ENCODE measurements at places on chromosomes 2 and 18.

DNA sequence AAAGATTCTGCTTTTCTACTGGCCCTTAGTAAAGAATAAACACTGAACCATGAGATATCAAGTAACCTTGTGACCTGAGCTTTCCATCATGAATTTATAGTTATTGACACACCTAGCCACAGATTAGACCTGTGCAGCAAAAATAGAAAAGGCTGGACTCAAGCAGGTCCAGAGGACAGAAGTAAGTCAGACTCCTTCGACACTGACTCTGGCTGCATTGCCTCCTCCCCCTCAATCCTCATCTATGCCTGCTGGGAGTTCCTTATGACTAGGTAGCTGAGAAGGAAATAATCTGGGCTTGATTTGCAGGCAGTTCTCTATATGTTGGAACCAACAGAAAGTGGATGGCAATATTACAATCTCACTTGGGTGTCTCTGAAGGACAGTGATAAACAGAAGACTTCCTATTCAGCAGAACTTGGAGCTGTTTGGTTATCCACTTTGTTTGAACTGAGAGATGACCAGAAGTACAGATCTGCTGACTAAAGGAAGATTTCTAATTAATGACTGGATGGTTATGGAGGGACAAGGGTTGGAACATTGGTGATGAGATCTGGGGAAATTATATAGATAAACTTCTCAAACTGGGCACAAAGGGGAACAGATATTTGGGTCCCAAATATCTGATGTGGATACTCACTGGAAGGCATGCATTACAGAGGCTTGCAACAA is 39.4 kb downstream of the ARID5A start:
- no peak for DNase-seq

DNA sequence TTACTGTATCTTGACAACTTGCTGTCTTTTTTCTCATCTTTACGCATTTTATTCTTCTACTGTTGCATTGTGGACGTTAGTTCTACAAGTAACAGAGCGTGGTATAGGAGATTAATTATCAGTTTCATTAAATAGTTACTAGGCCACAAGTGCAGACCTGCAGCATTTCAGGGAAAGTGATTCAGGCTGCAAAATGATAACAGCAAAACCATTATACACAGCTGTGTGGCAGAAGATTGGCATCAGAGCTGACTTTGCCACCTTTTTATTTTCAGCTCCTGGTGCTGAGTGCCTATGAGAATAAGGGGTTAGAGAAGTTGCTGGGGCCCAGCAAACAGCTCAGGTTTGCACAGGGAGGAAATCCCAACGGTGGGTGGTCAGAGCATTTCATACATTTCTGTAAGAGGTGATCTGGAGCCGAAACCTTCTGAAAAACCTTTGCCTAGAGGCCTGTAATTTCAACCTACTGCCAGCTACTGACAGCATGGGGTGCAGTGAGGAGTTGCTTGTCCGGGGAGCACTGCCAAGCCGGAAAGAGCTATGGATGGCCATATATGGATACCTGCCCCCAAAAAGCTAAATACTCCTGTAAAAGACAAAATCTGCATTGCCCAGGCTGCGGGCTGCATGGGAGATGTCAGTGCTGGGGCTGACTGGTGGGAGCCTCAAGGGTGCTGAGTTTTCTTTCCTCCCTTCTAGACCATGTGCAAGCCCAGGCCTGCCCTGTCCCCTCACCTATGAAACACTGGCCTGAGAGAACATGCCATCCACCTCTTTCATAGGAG is 2.7 kb upstream of the CCBE1 start:
- DNase-seq, result no peak

DNA sequence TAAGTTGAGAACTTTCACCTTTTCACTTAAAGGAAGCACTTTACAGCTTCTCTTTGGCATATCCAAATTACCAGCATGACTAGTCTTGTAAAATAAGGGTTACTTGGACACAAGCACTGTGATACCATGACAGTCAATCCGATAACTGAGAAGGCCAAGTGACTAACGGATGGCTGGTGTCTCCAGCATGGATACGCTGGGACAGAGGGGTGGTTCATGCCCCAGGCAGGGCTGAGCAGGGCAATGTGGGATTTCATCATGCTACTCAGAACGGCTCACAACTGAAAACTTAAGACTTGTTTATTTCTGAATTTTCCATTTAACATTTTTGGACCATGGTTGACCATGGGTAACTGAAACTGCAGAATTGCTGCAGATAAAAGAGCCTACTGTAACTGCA is 43.1 kb upstream of the GPR155 start:
- no peak for DNase-seq

DNA sequence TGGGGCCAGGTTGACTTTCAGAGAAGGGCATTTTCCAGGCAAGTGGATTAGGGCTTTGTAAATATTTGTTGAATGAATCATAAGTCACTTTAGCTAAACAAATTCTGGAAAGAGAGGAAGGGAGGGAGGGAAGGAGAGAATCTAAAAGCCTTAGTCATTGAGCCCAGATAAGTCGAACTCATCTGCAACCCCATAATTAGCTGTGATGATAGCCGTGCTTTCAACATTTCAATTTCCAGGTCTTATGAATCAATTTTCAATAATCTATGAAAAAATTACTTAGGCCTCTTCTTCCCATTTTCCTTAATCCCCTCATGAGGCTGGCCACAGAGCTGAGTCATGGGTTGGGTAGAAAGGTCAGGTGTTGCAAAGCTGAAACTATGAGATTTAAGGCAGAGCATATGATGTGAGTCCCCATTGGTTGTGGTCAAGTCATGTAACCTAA is 111.9 kb upstream of the MAPRE2 start:
- DNase-seq, result no peak

DNA sequence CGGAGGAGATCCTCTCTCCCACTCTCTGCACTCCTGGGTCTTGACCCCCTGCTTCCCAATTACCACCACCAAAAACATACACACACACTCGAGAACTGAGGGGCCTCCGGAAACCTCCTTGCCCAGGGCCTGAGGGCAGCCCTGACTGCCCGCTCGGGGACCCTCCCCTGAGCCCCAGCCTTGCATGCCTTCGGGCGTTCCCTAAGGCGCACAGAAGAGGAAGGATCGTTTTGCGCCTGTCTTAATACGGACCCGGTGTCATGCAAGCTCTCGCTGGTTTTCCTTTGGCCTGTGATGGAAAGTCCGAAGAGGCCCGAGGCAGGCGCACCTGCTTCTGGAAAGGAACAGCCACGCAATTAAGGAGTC is 19.8 kb downstream of the POU3F3 start:
- no peak for DNase-seq

DNA sequence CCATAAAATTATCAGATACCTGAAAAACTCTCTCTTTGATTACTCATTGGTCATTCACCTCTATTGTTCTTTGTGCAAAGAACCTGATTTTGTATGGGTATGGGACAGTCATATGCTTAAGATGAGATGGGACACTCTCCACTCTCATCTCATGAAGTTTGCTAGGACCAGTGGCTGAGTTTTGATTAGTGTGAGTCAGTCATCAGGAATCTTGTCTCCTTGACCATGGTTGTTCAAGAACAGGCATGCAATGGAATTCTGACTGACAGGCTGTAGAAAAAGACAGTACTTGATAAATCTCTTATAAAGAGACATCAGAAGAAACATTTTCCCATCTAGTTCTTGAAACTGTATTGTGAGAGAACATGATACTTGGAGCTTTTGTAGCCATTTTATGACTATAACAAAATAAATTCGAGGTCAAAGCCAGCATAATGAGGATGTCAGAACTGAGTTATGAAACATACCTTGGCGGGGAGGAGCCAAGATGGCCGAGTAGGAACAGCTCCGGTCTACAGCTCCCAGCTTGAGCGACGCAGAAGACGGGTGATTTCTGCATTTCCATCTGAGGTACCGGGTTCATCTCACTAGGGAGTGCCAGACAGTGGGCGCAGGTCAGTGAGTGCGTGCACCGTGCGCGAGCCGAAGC is 367.0 kb downstream of the NR4A2 start:
- no peak for DNase-seq

- no peak for DNase-seq
Measured at GRCh38 chr2:181430406-181431118, 26.6 kb upstream of the ITGA4 start.

DNA sequence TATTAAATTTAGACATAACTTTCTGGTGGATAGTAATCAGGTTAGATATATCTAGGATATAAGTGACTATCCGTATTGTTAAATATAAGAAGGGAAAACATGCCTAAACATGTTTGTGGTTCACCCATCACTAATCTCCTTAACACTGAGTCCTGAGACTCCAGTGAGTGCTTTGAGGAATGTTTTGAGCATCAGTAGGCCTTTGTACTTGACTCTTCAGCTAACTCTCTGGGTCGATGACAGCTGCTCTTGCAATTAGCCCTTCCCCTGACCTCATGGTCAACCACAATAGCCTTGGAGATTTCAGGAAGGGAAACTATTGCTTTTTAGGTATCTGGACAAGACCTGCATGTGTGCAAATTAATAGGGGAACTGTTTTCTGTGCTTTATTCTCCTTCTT is 716.8 kb downstream of the EPHA4 start:
- no peak for DNase-seq

- no peak for DNase-seq
Measured at GRCh38 chr18:53850902-53851301, 373.6 kb downstream of the MBD2 start.

- DNase-seq, result no peak
Measured at GRCh38 chr2:105409717-105410116, 10.9 kb upstream of the FHL2 start.

GRCh38 chr2:157784823-157785175 is 91.3 kb downstream of the ACVR1 start:
- no peak for DNase-seq

DNA sequence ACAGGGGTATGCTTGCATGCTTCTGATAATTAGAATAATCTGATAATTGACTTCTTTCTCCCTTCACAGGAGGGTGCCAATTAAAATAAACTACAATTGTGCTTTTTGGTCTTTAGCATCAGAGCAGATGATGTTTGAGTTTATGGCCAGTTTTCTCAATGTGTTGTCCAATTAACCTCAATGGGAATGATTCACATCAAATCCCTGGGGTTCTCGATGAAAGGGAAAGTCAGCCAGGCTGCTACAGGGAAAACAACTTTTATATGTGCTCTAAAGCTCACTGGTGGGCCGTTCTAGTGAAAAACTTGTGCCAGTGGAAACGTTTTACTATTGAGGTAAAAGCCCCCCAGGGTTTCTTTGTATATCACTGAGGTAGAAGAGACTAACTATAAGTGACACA is 887.3 kb upstream of the CRIM1 start:
- no peak for DNase-seq

DNA sequence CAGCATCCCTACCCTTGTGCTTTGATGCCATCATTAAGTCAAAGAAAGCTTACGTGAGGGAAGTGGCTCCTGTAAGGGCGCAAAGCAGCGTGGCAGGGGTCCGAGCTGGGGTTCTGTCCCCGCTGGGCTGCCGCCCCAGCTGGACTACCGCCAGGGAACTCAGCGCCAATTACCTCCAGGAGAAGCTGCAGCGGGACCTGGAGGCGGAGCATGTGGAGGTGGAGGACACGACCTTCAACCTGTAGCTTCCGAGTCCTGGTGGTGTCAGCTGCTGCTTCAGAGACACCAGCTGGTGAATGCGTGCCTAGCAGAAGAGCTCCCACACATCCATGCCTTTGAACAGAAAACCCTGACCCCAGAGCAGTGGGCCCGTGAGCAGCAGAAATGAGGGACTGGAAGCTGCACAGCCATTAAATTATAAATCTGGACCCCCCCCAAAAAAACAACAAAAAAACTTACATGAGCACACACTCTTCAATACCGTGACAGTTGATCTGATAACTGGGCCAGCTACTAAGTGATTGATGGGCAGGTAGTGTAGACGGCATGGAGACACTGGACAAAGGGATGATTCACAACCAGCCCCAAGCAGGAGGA is 20.1 kb upstream of the YES1 start:
- peak; percentile 11 for DNase-seq

- DNase-seq, result no peak
Measured at GRCh38 chr2:15911686-15912085, 28.7 kb upstream of the MYCN start.

GRCh38 chr2:23769364-23769763 is 157.6 kb downstream of the ATAD2B start:
- no peak for DNase-seq

- no peak for DNase-seq
Measured at GRCh38 chr18:10379522-10379921, 74.9 kb upstream of the APCDD1 start.

DNA sequence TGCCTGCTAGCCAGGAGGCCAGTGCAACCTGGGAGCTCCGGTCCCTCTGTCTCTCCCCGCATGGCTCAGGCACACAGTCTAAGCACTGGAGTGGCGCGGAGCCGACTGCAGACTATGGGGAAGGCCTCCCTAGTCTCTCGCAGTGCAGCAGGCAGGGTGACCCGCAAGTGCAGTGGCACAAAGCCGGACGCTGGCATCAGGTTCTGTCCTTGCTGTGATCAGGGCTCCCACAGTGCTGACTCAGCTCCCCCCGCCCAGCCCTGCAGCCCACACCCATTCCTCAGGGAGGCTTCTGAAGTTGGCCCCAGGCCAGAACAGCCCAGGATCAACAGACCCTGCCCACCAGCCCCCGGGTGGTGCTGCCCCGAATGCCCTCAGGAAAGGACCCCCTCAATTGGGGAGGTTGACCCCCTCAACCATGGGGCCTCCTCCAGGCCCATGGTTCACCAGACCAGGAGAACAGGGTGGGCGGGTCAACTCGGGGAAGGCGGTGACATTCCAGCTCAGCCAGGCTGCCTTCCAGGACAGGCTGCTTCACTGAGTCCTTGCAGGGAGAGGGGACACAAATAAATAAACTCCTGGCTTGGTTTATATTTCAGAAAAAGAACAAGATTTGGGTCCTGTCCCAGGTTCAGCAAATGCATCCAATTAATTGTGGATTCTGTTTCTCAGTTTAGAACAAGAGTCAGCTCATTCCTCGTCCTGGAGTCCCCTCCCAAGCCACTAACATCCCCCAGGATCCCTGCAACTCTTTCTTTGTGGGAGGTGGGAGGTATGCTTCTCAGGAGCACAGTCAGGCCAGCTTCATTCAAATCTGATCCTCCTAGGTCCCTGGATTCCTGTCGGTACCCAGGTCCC is 12.2 kb downstream of the BIN1 start:
- no peak for DNase-seq

DNA sequence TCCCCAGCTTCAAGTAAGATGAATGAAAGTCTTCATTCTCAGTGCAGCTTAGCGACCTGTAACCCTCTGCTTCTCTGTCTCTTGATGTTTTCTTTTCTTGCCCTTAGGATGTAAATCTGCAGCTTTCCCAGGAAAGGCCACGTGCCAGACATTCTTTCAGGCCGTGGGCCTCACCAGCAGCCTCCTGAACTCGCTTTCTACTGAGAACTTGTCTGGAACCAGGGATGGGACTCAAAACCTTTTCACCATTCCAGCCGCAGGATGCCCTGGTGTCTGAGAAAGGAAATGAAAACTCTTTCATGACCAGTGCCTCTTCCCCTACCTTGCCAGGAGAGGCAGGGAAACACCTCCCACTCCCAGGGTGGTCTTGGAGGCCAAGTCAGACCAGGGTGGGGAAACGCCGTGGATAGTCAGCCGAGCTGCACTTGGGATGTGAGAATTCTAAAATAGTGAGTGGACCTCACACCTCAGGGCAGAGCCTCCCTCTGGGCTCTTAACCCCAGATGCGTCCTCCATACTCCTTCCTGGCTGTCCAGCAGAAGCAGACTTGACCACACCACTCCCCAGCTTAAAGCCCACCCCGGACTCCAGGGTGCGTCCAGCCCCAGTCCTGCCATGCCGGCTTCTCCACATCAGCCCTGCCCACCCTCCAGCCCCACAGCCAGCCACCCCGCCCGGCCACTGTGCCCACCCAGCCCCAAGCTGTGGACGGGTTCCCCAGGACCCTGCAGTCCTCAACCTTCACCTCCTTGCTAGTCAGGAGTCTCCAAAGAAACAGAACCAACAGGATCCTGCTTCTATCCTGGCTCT is 115.5 kb downstream of the TWIST2 start:
- DNase-seq, result no peak

GRCh38 chr2:237092920-237093781 is 7.5 kb downstream of the COPS8 start:
- no peak for DNase-seq

- no peak for DNase-seq
Measured at GRCh38 chr2:232485757-232486557, 1.7 kb downstream of the ECEL1 start.

Measured in activated naive CD4-positive, alpha-beta T cell (primary cell).